Right ventricle myocardium inferior (tissue), 1 donor: ENCODE measurements at places on chromosomes 3 and 15.

DNA sequence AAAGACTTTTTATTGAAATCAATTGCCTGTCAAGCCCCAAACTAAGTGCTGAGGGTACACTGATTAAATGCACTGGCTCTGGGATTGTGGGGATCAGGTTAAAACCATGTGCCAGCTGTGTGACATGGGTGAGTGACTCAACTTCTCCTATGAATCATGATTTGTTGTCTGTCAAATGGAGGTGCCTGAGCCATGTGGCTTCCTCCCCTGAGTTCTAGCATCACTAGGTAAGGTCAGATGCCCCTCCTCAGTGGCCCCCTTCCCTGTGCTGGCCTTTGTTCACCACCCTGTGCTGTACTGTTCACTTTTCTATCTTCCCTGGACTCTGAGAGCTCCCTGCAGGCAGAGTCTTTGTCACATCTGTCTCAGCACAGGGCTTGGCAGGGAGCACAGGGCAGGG is 43.6 kb upstream of the ATP2B2 start:
- no peak for DNase-seq

DNA sequence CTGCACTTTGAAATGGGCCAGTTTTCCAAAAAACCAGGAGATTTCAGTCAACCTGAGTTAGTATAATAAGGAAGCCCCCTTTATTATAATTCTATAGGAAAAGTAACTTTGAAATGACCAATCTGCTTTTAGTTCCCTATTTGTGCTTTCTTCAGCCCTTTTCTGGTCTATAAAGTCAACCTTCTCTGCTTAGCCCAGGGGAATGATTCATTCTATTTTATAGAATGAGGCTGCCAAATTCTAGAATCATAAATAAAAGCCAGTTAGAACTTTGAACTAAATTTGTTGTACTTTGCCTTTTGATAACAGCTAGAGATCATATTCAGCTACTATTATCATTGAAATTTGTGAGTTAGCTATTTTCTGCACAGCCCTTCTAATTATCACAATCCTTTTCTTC is 24.7 kb downstream of the CIP2A start:
- no peak for DNase-seq

- no peak for DNase-seq
Measured at GRCh38 chr15:66226736-66227135, 26.8 kb downstream of the MEGF11 start.

GRCh38 chr15:70863450-70864218 is 9.7 kb upstream of the LARP6 start:
- no peak for DNase-seq

- DNase-seq, result no peak
Measured at GRCh38 chr3:105516972-105517371, 150.3 kb downstream of the ALCAM start.

DNA sequence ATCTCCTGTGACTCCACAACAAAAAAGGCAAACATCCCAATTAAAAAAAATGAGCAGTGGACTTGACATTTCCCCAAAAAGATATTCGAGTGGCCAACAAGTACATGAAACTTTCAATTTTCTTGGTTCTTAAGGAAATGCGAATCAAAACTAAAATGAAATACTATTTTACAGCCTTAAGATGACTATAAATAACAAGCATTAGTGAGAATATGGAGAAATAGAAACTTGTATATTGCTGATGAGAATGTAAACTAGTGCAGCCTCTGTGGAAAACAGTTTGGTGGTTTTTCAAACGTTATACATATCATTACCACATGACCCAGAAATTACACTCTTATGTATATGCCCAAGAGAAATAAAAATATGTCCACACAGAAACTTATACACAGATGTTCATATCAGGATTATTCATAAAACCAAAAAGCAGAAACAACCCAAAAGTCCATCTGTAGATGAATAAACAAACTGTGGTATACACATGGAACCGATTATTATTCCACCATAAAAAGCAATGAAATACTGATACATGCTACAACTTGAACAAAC is 153.2 kb upstream of the GPR149 start:
- DNase-seq, result no peak

DNA sequence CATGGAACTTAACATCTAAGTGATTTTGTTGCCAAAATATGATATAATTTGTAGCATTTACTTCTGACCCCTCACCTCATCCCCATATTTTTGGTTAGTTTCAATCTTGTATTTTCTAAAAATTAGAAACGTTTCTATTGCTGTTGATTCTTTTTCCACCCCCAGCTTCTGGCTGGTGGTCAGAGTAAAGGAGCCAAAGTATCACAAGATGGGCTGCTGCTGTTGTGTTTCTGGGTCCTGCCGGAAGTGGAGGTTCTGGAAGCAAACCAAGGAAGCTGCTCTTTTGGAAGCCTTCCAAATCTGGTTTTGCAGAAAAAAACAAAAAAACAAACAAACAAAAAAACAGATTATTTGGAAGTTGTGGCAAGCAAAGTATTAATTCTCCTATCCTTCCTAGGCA is 221.1 kb upstream of the P2RY1 start:
- DNase-seq, result no peak

DNA sequence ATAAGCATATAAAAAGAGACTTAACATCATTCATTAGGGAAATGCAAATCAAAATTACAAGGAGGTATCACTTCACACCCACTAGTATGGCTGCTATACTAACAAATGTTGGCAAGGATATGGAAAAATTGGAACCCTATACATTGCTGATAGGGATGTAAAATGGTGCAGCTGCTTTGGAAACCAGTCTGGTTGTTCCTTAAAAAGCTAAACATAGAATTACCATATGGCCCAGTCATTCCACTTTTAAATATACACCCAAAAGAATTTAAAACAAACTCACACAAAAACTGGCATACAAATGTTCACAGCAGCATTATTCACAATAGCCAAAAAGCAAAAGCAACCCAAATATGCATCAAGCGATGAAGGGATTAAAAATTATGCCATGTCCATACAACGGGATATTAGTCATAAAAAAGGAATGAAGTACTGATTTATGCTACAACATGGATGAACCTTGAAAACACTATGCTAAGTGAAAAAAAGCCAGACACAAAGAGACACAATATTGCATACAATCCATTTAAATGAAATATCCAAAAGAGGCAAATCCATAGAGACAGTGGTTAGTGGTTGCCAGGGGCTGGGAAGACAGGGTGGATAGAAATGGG is 118.3 kb downstream of the OSBPL10 start:
- no peak for DNase-seq

DNA sequence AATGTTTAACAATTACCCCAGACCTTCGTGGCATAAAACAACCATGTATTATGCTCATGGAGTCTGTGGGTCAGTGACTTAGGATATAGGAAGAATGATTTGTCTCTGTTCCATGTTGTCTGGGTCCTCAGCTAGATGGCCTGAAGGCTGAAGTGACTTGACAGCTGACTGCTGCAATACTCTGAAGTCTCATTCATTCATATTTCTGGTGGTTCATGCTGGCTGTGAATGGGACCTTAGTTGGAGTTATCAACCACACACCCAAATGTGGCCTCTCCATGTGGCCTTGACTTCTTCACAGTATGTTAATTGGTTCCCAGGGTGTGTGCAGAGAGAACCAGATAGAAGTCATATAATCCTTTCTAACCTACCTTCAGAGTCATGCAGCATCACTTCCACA is 145.1 kb upstream of the BFSP2 start:
- no peak for DNase-seq

- DNase-seq, result no peak
Measured at GRCh38 chr3:102085431-102086176, 236.3 kb downstream of the NFKBIZ start.

- DNase-seq, result no peak
Measured at GRCh38 chr3:106457281-106458180, 588.7 kb upstream of the CBLB start.

GRCh38 chr15:74889883-74890664 is at the start of gene MPI:
Gene MPI, plus strand, starts transcription at chr15:74890042. Its CDS starts 32 bp downstream, at chr15:74890074.
- DNase-seq, result peak; percentile 95

- DNase-seq, result no peak
Measured at GRCh38 chr3:128714887-128715491, 11.0 kb upstream of the RAB7A start.

GRCh38 chr3:42705962-42706585 is 3.5 kb upstream of the HHATL start:
- no peak for DNase-seq

DNA sequence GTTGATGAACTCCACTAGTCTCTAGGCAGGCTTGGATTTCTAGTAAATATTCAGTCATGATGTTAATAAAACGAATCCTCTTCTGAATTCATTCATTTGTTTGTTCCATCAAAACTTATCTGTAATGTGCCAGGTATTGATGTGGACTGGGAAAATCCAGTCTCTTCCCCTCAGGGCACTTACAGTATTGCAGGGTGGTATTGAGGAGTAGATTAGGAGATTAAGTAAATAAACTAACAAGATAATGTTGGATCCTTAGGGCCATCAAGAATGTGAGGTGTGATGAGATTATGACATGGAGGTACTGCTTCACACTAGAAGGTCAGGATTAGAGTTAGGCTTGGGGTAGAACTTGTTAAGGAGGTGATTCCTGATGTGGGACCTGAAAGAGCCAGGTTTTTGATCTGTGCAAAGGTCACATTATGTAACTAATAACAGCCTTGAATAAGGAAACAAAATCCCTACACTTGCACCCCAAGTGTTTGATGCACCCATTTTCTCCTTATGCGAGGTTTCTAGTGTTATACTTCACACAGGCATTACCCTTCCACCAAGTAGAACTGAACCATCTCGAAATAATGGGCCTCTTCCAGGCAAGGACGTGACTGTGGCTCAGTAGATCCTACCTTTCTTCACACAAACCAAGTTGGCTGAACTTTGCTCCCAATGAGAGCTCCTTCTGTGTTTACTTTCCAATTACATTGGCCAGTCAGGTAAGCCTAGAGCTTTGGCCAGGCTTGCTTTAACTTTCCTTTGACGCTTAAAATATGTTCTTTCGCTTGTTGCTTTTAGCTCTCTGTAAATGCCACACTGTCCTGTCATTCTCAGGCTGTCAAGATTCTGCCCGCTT is 16.7 kb downstream of the MCTP2 start:
- no peak for DNase-seq

DNA sequence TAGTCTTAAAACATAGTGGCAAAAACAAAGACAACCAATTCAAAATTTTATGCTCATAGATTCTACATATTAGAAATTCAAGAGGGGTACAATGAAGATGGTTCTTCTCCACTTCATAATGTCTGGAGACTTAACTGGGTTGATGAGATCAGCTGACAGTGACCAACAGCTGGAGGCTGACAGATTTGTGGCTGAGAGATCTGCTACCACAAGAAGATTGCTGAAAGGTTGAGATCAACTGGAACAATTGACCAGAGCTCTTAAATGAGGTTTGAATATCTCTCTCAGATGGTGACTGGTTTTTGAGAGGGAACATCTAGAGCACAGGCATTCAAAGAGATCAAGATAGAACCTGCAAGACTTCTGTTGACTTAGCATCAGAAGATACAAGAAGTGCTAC is 254.1 kb upstream of the ARPP21 start:
- no peak for DNase-seq

DNA sequence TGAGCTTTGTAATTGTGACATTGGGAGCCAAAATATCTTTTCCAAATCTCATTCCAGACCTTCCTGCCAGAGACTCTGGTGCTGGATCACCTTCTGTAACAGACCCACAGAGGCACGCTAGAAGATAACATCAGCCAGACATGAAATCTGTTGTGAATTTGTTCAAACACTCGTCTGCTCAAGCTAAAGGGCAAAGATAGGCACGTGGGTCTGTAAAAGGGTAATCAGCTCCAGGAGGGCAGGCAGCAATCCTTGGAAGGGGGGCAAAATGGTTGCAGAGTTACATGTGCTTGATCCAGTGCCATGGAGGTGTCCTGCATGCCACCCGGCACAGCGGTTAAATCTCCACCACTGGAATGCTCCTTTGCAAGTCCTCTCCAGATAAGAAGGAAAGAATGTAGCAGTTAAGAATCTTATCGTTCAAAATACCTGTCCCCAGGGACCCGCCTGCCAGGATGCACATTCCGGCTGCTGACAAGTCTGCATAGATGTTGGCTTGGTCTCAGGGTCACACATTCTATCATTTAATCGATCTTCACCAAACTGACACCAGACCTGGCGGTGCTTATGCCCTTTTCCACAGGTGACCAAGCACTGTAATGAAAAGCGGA is 74.8 kb downstream of the ADAMTS9 start:
- DNase-seq, result no peak

GRCh38 chr3:12046406-12046805 is 42.2 kb downstream of the SYN2 start:
- no peak for DNase-seq

DNA sequence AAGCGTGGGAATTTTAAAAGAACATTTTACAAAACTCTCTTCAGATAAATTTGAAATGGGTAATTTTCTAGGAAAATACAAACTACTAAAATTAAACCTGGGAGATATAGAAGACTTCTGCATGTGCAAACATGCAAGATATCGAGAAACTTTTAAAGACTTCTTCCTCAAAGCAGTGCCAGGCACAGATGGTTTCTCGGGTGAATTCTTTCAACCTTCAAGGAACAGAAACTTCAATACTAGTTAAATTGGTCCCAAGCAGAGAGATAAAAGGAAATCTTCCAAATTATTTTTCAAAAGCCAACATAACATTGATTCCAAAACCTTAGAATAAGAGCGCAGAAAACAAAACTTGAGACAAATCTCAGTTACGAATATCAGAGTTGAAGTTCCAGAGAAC is 732.7 kb downstream of the PDCD6IP start:
- no peak for DNase-seq

GRCh38 chr3:163776743-163777142 is 1301.6 kb downstream of the SI start:
- no peak for DNase-seq

DNA sequence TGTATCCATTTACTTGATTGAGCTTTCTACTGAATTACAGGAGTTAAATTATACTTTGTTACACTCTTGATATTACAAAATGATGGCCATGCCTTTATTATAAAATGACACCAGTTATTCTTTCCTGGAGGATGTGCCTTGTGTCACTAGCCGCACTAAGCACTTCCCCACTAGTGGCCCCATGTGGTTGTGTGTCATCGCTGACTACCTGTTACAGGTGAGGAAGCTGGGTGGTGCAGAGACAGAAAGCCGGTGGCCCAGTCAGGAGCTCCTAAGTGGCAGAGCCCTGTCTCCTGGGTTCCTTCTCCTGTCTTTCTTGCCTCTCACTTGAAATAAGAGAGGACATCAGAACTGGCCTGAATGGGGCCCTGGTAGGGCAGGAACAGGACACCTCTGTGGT is 96.8 kb downstream of the IGF1R start:
- no peak for DNase-seq

- no peak for DNase-seq
Measured at GRCh38 chr15:75112848-75113492, 88.7 kb upstream of the C15orf39 start.

DNA sequence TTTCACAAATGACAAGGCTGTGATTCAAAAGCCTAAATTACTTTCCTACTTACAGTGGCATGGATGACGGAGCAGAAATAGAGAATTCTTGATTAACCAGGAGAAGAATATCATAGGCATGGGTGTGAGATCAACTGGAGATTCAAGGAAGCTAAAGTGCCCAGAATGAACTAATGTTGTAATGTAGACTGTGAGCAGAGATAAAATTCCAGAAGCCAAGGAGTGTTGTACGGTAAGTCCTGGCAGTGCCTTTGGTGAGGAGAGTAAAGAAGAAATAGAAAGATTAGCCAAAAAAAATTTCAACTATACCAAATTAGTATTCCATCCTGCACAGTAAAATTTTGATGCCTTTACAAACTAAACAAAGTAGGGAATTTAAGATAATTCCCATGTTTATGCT is 75.9 kb downstream of the ZBTB20 start:
- no peak for DNase-seq
